ENCODE measurements at places on chromosomes 6 and 20.
A peak's percentile ranks its signal among the peaks of the same experiment; 100 is the strongest.

DNA sequence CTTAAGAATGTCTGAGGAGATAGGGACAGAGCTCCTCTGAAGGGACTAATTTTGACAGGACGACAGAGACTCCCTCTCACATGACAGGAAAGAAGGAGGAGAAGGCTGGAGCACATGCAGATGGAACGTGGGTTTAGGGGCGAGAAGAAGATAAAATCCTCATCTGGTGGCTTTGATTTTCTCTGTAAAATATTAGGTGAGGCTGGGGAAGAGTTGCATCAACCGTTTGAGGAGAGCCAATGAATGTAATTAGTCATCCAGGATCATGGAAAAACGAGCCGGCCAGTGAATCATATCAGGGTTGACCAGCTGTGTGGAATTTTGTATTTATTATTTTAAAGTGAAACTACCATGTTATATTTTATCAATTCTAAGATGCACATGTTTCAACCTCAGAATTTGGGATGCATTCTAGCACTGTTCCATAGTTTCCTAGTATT lies 46.9 kb upstream of the ADGRF4 start:
- no peak for DNase-seq

GRCh38 chr6:23728707-23729106 lies 397.3 kb upstream of the NRSN1 start:
- no peak for DNase-seq

- no peak for DNase-seq
These were observed 16.0 kb downstream of the WDR27 start for GRCh38 chr6:169685860-169686259.

DNA sequence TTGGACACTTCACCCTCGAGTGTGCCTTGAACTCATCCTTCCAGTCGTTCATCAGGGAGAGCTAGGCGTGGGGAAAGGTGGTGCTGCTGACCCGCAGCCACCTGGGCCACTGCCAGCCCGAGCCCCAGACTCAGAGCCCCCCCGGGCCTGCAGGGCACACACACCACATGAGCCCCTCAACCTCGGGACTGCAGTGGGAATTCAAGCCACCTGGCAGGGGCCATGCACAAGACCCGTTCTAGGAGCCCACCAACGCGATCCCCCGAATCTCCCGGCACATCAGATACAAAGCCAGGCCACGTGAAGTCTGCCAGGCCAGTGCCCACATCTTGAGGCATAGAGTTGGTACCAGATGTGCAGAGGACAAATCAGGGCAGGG lies 2.8 kb downstream of the ZNF512B start:
- DNase-seq = no peak

DNA sequence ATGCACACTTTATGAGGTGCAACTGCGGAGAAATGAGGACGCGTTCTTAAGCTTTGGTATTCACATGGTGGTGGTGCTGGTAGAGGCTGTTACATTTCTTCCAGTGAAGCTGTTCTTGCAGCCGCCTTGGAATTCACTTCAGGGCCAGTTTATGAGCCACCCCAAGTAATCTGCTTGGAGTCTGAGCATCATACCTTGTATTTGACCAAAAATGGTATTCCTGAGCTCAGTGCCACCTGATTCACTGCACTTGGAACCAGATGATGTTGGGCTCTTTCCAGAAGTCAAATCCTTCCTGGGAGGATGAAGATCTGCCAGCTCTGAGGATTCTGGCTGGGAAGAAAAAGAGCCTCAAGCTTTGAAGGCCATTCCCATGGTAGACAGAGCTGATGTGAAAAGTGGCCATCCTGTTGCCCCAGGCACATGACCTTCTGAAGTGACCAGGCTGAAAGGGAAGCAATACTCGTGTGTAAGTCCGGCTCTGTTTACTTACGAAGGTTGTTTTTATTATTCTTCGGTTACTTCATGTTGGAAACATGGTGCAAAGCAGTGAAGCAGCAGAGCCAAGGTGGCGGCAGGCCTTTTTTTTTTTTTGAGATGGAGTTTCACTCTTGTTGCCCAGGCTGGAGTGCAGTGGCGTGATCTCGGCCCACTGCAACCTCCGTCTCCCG lies 7.7 kb downstream of the MANBAL start:
- DNase-seq = no peak

GRCh38 chr6:35914536-35914935 lies 6.4 kb downstream of the SRPK1 start:
- no peak for DNase-seq

DNA sequence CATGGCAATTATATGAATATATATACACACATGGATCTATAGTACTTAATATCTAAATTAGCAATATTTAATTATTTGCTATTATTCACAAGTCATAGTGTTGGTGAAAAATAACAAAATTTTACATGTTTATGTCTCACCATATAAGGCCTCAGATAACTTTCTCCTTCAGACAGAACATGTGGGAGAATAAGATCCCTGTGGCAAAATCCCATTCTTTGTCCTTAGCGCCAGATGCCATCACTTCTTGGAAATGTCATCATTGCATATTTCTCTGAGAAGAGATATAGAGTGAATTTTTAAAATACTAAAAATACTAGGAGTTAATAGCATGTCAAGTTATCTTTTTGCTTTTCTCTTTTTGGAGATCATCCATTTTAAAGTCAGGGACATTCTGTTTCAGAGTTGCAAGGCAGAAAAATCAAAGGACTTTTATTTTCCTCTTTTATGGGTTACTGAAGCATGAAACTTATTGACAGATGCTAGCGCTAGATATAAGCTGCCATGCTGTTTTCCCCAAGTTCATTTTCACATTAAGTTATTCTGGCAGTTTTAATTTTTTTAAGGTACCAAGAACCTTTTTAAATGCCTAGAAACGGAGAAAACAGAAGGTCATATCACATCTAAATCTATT lies 30.4 kb upstream of the STXBP5 start:
- peak; percentile 22 for DNase-seq

- DNase-seq = no peak
These were observed 98.7 kb downstream of the ERMARD start for GRCh38 chr6:169850154-169850553.

- DNase-seq = no peak
These were observed 45.9 kb upstream of the RALY start for GRCh38 chr20:33947709-33948295.

- DNase-seq = peak; percentile 4
These were observed at the start of gene DDX43 for GRCh38 chr6:73394577-73395354. TSS of gene DDX43 (plus strand) at chr6:73394828. CDS start at chr6:73394906, 78 bp downstream.

DNA sequence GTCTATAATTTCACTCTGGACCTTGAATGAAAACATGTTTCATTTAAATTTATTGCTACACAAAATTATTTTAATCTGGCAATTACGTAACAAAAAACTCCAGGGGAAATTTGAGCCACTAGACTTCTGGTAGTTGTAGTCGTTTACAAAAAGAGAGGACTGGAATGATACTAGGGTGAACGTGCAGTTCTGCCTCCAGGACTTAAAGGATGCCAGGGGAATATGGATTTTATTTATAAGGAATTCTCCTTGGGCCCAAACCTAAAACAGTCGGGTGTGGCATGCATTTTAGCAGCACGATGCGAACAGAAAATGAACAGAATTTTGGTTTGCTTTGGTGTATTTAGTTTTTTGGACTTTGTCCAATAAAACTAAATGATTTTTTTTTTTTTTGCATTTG lies 76.9 kb downstream of the PRL start:
- no peak for DNase-seq

DNA sequence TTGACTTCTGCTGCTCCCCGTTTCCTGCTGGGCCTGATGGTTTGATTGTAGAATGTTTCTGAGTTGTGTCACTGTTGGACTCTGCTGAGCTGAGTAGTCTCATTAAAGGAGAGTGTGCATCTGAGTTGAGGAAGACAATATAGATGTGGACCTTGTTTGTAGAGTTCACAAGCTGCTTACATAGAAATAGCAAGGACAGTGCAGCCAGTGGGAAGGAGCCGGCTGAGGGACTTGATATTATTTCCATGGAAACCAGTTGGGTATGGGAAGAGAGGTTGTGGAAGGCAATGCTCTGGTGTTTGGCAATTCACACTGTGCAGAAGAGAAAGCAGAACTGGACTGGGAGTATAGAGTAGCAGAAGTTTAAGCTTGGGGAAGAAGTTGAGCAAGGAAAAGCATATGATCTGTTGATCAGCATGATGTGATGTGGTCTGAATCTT lies 14.8 kb downstream of the IGF2R start:
- no peak for DNase-seq

DNA sequence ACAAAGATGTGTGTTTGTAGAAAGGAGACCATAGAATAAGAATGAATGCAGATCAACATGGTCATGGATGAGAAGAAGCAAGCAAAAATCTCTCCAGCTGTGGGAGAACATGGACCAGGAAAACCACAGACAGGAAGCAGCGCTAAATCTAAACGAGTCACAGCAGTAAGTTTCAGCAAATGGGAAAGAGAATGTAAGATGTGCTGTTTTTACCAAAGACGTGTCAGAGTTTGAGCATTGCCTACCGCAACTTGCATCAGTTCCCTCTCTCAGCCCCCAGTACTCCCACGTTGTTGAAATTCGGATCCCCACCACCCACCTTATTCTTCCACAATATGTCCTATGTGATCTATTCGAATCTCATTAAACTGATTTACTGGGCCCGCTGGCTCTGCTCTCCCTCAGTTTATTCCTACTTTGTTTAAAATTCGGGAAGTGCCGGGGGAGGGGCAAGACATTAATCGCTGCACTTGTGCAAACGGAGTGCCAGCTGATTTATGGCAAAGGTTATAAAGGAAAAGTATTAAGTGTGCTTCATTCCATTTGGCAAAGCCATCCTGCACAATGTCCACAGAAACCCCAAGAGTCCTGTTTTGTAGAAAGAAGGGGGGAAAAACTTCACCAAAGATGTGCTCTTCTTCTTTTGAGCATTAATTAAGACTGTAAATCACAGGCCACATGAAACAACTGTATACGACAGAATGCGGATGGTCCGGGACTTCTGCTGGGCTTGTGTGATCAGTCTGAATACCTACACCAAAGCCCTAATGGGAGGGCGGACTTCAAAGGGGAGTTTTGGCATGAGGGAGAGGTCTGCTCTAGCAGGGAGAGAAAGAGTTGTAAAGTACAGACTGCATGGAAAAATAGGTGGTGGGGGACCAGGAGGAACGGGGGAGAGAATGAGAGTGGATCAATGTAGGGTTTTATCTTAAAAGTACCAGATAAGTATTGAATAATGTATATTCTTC lies 59.1 kb upstream of the PRDM1 start:
- DNase-seq = no peak

DNA sequence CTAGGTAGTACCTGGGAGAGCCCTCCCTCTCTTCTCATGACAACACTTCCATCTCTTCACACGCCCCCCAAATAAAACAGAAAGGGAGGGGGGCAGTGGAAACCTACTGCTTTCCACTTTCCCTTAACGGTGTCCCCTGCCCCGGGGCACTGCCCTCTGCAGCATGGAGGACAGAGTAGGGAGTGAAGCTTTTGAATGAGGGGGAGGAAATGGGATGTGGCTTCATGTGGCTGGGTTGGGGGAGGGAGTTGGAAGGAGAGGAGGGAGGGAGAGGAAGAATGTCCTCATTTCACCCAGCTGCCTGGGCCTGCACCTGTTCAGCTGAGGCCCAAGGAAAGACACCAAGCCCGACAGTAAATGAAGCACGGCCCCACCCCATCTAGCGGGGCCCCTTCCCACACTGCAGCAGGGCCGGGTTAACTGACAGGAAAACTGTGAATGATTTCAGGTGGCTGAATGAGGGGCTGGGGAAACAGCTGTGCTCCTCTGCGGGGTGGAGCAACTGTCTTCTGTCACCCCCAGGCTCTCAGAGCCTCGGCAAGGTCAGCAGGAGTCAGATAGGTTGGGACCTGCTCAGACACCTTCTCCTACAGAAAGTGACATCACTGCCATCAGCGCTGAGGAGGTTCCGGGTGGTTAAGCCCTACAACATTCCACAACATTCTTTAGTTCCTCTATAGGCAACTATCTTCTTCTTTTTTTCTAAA lies 40.0 kb upstream of the TAF8 start:
- DNase-seq = peak; percentile 8

DNA sequence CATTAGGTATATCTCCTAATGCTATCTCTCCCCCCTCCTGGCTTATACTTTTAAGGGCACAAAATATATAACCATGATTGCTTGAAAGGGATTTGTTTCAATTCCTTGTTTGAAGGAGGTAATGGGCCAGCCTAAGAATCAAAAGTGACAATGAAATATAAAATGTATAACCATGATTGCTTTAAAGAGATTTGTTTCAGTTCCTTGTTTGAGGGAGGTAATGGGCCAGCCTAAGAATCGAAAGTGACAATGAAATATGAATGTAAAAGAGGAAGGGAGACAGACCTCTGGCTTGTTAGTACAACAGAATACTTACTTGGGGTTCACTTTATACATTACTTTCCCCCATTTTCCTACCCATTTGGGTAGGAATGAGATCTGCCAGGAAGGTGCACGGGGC lies 55.5 kb downstream of the FOXC1 start:
- no peak for DNase-seq

GRCh38 chr6:168371185-168371584 lies 51.6 kb upstream of the DACT2 start:
- no peak for DNase-seq

DNA sequence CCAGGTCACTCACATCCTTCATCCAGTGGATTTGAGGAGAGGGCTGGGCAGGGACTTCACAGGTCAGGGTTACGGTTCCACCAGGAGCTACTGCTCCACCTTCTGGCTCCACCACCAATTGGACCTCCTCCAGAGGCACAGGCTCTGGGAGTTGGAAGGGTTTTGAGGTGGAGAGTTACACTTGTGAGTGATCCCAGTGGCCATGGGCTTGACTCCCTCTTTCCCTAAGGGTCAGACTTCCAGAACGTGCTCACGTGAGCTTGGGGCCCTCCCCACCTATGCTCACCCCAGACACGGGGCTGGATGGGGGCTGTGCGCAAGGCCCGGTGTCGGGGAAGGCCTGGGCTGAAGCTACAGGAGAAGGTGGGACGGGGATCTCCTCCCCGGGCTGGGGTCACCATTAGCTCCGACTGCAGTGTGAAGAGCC lies 1.5 kb downstream of the AGER start:
- no peak for DNase-seq

DNA sequence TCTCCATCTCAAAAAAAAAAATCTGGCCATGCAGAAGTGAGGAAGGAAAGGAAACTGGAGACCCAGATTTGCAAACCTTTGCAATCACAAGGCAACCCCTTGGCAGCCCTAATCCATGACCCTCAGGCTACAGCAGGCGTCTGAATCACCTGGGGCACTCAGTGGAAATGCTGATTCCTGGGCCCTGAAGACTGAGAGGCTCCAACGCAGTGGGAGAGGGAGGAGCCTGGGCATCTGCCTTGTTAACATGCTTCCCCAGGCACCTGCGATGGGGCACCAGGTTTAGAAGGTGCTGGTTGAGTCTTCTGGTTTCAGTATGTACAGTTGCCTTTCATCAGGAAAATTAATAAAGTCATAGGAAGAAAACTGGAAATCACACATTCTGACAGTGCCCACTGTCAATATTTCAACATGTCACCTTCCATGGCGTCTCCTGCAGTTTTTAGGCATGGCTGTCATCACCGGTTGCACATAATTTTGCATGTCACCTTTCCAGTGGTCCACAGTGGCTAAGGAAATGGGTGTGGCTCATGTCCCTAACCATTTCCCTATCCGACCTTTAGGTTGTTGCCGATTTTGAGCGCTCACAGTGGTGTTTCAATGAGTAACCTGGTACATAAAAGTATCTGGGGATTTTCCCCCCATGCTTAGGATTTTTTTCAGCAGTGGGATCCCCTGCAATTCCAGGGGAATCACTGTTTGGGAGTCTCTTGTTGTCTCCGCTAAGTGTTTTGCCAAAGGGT lies 56.9 kb downstream of the PREX1 start:
- no peak for DNase-seq

All from retina (tissue), 1 donor.